ENCODE measurements at places on chromosomes 11 and 22. TPM values are rescaled to one million over a fixed set of nuclear protein-coding genes. Genes with fewer than 3 reads are reported as not detected.
A peak's percentile ranks its signal among the peaks of the same experiment; 100 is the strongest.

GRCh38 chr11:35802672-35803071, 140.1 kb downstream of the TRIM44 start:
- peaks cover 11% of the 10 kb centered on the region for H3K36me3 ChIP-seq
- H3K27me3 ChIP-seq = no peaks in the 10 kb centered on the region
- no peak overlapping the region for H3K4me3 ChIP-seq
- H3K4me1 ChIP-seq = no peaks in the 10 kb centered on the region
- H3K27ac ChIP-seq = no peak overlapping the region

DNA sequence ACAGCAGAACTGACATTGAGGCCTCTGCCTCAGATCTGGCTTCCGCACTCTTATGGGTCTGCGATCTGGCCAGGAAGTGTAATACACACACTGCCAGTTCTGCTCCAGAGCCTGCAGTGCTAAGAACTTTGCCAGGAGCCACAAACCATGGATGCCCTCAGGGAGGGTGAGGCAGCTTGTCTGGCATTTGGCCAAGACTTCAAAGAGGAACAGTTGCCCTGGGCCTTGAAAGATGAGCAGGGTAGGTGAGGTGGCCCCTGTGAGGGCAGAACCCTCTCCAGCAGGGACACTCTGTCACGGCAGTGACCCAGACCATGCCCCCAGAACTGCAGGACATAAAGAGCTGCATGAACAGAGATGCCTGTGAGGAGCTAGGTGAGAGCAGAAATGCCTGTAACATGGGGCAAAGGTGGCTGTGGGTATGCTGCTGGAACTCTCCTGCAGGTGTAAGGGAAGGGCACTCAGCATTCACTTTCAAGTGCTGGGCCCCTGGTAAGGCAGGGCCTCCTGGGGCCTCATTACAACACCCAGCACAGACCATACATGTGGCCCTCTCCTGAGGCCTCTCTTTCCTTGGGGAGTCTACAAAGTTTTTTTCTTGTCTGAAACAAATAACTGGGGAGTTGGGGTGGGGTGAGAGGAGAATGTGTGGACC, 47.3 kb downstream of the NEU3 start:
- H3K36me3 ChIP-seq = no peaks in the 10 kb centered on the region
- H3K4me1 ChIP-seq = no peaks in the 10 kb centered on the region
- peak; percentile 37 for DNase-seq
- no peaks in the 10 kb centered on the region for H3K27me3 ChIP-seq
- no peak overlapping the region for H3K4me3 ChIP-seq

- no peak for DNase-seq
- no peak overlapping the region for H3K4me3 ChIP-seq
- H3K36me3 ChIP-seq = no peaks in the 10 kb centered on the region
- H3K4me1 ChIP-seq = no peaks in the 10 kb centered on the region
- H3K27ac ChIP-seq = no peak overlapping the region
- H3K27me3 ChIP-seq = no peaks in the 10 kb centered on the region
Observed at GRCh38 chr11:119806064-119806915, 77.3 kb upstream of the NECTIN1 start.

The C22orf42 gene
- not detected for total RNA-seq

The MUC2 gene
- total RNA-seq = 0.06 TPM

- H3K4me3 ChIP-seq = no peak overlapping the region
- no peaks in the 10 kb centered on the region for H3K27me3 ChIP-seq
- H3K27ac ChIP-seq = no peak overlapping the region
- no peak for DNase-seq
Observed at GRCh38 chr11:80838153-80838552, 1397.3 kb upstream of the TENM4 start.

DNA sequence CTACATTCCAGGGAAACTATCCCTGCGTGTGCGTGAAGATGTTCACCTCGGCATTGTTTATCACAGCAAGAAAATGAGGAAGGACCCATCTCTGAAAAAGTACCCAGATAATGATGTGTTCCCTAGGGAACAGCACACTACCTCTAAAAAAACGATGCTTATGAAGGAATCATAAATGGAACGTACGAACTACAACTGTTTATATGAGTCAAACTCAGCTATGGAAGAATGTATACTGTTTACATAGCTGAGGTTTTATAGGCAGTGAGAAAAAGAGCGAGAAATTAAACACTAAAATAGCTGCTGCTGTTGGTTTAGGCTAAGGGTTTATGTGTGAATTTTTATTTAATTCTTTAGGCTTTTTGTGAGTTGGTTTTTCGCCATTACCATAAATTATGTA, 48.9 kb downstream of the APOL1 start:
- H3K4me3 ChIP-seq = no peak overlapping the region
- H3K27ac ChIP-seq = no peak overlapping the region
- DNase-seq = no peak
- H3K4me1 ChIP-seq = no peaks in the 10 kb centered on the region
- peaks cover 81% of the 10 kb centered on the region for H3K36me3 ChIP-seq

DNA sequence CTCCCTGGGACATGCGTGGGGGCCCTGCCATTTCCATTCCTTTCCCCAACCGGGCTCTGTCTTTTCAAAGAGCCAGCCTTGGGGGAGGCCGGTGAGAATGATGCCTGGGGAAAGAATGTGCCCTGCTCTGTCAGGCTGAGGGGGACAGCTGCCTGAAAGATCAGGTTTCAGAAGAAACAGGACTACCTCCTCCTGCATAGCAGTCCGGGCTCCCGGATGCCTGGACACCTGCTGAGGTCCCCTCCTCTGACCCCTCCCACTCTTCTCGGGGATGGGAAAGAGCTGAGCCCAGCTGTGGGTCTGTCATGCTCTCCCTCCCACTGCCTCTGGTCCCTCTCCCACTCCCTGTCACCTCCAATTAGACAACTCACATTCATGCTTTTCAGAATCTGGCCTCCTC, 41.8 kb upstream of the CDON start:
- no peak overlapping the region for H3K4me3 ChIP-seq
- H3K36me3 ChIP-seq = no peaks in the 10 kb centered on the region
- H3K27ac ChIP-seq = peak overlapping the region; percentile 100
- H3K27me3 ChIP-seq = no peaks in the 10 kb centered on the region

DNA sequence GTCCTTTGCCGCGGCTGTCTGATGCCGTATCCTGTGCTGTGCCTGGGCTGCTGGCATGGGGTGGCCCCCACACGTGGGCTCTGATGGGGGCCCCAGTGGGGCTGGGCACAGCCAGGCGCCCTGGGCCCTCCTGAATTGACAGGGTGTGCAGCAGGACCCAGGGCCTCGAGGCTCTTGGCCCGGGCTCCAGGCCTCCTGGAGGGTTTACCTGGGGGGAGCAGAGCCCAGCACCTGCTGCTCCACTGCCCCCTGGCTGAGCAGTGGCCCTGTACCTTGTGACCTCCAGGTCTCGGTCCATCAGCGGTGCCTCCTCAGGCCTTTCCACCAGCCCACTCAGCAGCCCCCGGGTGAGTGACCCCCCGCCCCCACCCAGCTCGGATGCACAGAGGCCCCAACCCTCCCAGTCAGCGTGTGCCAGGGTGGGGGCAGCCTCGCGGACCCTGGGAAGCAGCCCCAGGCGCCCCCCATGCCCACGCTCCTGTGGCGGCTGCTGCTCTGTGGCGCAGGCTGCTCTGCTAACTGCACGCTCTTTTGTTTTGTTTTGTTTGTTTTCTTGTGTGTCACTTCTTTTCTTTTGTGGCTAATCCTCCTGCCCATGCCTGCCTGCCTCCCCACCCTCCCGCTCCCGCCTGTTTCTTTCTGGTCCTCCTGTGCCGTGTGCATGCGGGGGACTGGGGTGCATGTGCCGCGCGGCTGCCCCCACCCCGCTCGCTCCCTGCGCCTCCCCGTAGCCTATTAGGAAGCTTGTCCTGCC, 36.9 kb downstream of the MOB2 start:
- no peak overlapping the region for H3K4me3 ChIP-seq
- H3K36me3 ChIP-seq = no peaks in the 10 kb centered on the region
- no peak for DNase-seq
- no peaks in the 10 kb centered on the region for H3K27me3 ChIP-seq
- no peaks in the 10 kb centered on the region for H3K4me1 ChIP-seq
- H3K27ac ChIP-seq = no peak overlapping the region

- H3K4me3 ChIP-seq = no peak overlapping the region
- H3K27ac ChIP-seq = no peak overlapping the region
- H3K4me1 ChIP-seq = no peaks in the 10 kb centered on the region
- DNase-seq = no peak
- H3K27me3 ChIP-seq = no peaks in the 10 kb centered on the region
Observed at GRCh38 chr11:116052603-116053547, 548.7 kb upstream of the CADM1 start.

- H3K36me3 ChIP-seq = no peaks in the 10 kb centered on the region
- no peaks in the 10 kb centered on the region for H3K27me3 ChIP-seq
- peak; percentile 88 for DNase-seq
- no peak overlapping the region for H3K27ac ChIP-seq
Observed at GRCh38 chr11:68677432-68677831, 6.9 kb upstream of the GAL start.

DNA sequence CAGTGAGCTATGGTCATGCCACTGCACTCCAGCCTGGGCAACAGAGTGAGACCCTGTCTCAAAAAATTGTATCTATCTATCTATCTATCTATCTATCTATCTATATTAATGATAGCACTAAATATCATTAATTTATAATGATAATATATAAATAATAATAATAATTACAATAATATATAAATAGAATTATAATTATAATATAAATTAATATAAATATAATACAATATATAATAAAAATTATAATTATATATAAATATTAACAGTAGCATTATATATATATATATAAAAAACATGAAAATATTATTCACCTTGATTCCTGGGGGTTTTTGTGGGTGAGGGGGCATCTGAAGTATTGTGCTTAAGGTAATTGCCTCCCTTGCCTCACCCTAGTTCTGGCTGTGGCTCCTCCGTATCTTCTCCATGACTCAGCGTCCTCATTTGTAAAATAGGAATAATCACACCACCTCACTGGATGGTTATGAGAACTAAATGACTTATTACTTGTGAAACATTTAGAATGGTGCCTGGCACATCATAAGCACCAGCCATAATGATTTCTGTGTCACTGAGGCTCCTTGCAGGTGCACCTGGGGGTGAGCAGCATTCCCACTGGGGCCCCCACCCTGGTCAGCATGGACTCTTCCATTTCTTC, 18.8 kb downstream of the RASD2 start:
- no peak for DNase-seq
- no peaks in the 10 kb centered on the region for H3K36me3 ChIP-seq
- H3K4me1 ChIP-seq = no peaks in the 10 kb centered on the region
- no peak overlapping the region for H3K27ac ChIP-seq

GRCh38 chr11:28559492-28559891, 451.3 kb downstream of the METTL15 start:
- no peak overlapping the region for H3K27ac ChIP-seq
- H3K4me3 ChIP-seq = no peak overlapping the region
- H3K27me3 ChIP-seq = no peaks in the 10 kb centered on the region
- no peaks in the 10 kb centered on the region for H3K4me1 ChIP-seq

GRCh38 chr11:50178737-50179136, 146.1 kb downstream of the OR4C45 start:
- DNase-seq = no peak
- no peaks in the 10 kb centered on the region for H3K27me3 ChIP-seq
- H3K27ac ChIP-seq = no peak overlapping the region
- H3K4me1 ChIP-seq = no peaks in the 10 kb centered on the region
- no peak overlapping the region for H3K4me3 ChIP-seq
- no peaks in the 10 kb centered on the region for H3K36me3 ChIP-seq

DNA sequence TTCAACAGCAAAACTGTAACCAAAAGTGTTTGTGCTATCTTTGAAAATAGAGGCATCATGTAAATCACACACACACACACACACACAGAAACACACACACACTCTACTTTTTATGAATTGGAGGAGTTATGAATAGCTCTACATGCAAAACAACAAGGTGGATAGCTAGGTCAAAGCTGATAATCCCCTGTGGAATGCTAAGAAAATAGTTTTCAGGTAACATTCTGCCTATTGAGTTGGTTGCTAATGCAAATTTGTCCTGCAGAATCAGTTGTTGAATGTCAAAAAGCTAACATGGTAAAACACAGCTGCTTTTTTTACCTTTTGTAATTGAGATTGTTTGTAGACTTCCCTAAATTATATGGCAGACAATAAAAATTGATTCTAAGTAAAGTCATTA, 1658.4 kb upstream of the RAG2 start:
- H3K4me1 ChIP-seq = no peaks in the 10 kb centered on the region
- no peak for DNase-seq
- H3K27ac ChIP-seq = no peak overlapping the region
- no peaks in the 10 kb centered on the region for H3K27me3 ChIP-seq

DNA sequence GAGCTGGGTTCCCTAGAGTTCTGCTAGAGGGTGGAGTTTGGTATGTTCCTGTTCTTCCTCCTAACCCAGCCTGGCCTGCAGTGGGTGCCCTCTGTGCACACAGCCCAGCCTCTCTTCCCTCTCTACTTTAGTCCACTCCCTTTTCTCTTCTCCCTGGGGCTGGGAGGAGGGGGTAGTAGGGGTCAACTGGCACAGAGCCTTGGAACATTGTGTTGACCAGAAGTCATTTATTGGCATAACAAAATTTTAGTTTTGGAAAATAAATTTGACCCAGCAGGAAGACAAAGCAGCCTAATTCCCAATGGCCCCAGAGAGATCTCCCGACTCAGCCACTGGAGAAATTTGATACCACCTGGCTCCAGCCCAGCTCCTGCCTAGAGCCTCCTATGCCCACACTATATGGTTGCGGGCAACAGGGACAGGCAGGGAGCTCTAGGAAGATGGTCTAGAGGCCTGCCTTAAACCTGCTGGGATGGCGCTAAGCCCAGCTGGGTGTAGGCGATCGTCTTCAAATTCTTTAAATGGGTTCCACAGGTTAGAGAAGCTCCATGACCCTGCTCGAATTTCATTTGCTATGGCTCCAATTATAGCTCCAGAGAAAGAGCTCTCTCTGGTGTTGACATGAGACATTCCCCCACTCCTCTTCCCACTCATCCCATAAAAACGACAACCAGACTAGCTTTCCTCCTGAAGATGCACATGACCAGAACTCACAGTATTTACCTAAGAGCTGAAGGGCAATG, 9.9 kb downstream of the PCSK7 start:
- DNase-seq = peak; percentile 84
- H3K27me3 ChIP-seq = no peaks in the 10 kb centered on the region
- peaks cover 22% of the 10 kb centered on the region for H3K4me1 ChIP-seq
- no peaks in the 10 kb centered on the region for H3K36me3 ChIP-seq

GRCh38 chr11:11435635-11436034, 82.6 kb upstream of the CSNK2A3 start:
- H3K27me3 ChIP-seq = no peaks in the 10 kb centered on the region
- H3K4me1 ChIP-seq = no peaks in the 10 kb centered on the region

DNA sequence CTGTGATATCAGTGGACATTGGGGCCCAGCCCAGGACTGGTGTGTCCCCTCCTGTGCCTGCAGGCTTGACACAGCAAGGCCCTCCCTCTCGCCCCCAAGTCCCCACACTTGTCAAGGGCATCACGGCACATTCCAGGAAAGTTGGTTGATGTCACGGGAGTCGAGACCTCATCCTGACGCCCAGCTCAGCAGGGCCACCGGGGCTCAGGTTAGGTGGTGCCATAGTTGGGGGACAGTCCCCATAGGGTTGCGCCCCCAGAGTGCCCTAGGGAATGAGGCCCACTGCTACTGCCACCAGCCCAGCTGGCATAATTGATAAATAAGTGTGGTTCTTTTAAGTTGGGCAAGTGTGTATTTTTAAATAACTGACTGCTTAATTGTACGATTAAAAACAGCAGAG, 28.3 kb upstream of the GRAMD4 start:
- H3K27ac ChIP-seq = no peak overlapping the region
- no peaks in the 10 kb centered on the region for H3K27me3 ChIP-seq
- no peaks in the 10 kb centered on the region for H3K4me1 ChIP-seq
- H3K4me3 ChIP-seq = no peak overlapping the region
- no peak for DNase-seq

The LRRC10B gene
- total RNA-seq = 40.2 TPM

GRCh38 chr11:16321148-16321547, 35.2 kb downstream of the SOX6 start:
- no peaks in the 10 kb centered on the region for H3K36me3 ChIP-seq
- no peak overlapping the region for H3K4me3 ChIP-seq
- H3K27ac ChIP-seq = no peak overlapping the region

The NCR3LG1 gene
- 8.1 TPM for total RNA-seq

Data from SJCRH30 (cell line).